Astrocyte of the spinal cord (primary cell): ENCODE measurements at places on chromosomes 12 and 14.

DNA sequence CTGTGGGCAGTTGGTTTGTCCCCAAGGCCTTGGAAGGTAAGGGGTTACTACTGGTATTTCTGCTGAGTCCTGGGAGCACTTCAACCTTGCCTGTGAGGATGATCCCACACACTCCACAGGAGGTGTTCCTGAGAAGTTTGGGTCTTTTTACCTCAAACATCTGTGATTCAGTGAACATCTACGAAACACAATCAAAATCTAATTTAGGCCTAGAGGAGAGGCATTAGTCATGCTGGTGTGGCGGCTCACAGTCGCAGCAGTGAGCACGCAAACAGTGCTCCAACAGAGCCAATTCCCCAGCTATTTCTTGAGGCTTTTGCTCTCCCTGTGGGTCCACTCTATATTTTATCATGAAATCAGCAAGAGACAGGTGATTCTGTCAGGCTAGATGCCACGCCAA is 107.6 kb downstream of the APAF1 start:
- DNase-seq, result peak; percentile 95

GRCh38 chr12:124560146-124560890 is 7.1 kb downstream of the NCOR2 start:
- DNase-seq, result no peak

- DNase-seq, result peak; percentile 45
Observed at GRCh38 chr12:126742241-126742641, 1524.7 kb upstream of the TMEM132C start.

GRCh38 chr12:49010092-49010668 is 8.4 kb downstream of the PRKAG1 start:
- DNase-seq, result no peak

GRCh38 chr14:75860561-75861160 is 121.1 kb downstream of the TGFB3 start:
- no peak for DNase-seq

GRCh38 chr14:94636744-94637412 is 24.7 kb downstream of the SERPINA3 start:
- DNase-seq, result no peak

- peak; percentile 95 for DNase-seq
Observed at GRCh38 chr12:91098941-91099340, 12.4 kb downstream of the LUM start.

DNA sequence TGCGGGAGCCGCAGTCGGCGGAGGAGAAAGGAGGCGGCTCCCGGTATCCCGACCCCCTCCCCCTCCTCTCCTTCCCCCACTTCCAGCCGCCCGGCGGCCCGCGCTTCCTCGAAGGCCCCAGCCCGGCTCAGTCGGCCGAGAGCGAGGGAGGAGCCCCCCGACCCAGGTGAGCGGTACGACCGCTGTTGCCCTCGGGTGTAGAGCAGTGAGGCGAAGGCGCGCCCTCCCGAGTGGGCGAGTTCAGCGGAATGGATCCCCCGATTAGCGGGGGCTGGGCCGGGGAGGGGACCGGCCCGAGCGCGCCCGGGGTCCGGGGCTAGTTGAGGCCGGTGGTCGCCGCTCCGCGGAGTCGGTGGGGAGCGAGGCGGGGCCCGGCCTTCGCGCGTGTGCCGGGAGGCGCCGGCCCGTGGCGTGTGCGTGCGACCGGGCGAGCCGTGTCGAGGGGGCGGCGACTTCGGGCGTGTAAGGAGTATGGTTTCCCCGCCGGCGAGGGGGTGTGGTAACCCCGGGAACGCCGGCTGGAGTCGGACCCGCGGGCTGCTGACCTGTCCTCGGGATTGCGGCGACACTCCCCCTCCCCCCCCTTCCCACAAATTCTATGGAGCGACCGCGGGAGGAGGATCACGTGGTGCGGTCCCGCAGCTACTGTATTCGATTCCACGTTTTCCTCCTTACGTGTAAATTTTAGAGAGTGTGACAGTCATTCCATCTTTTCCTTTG is 501 bp downstream of the RIMKLB start:
- peak; percentile 38 for DNase-seq
